Midbrain (tissue), 1 donor: ENCODE measurements at places on chromosomes 1 and 21.
A peak's percentile ranks its signal among the peaks of the same experiment; 100 is the strongest.

DNA sequence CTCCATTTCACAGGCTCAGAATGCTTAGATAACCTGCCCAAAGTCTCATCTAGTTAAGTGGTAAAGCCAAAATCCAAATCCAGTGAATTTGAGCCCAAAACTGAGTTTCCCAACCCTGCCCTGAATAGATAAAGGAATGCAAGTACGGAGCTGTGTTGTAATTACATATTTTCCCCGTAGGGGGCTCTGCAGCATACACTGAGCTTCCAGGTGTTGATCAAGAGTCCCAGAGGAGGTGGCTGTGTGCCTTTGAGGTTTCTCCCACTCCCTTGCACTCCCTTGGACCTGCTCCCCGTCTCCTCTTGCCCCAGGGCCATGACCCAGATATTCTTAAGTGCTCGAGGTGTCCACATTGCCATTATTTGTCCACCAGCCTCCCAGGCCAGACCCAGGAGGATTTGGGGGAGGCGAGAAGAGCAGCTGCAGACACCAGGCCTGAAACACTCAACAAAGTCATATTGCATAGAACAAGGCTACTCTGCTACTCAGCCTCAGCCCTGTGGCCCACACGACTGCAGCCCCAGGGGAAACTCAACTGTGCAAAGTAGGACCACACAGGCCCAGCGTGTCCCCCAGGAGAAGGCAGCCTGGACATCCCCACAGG, 18.4 kb upstream of the LY9 start:
- DNase-seq: no peak

- DNase-seq: no peak
Observed at GRCh38 chr1:85225624-85226380, 25.0 kb upstream of the SYDE2 start.

- no peak for DNase-seq
Observed at GRCh38 chr1:211843507-211844298, 13.1 kb upstream of the LPGAT1 start.

GRCh38 chr1:207362962-207363860, 41.7 kb downstream of the CD55 start:
- DNase-seq: no peak

- DNase-seq: no peak
Observed at GRCh38 chr1:216826646-216827045, 103.4 kb upstream of the ESRRG start.

DNA sequence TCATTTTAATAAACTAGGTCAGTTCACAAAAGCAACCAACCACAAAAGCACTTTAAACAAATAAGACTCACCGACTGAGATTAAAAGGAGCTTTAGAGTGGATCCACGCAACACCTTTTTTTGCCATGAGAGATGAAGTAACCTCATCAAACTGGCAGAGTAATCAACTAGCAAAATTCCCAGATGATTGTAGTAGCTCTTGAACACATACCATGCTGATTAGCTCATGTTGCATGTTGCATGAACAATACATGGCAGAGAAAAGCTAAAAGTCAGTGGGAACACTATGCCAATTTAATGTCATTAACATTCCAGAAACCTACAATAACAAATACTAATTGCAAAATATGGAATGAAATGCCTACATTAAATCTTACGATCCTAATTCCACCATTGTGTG, 4.1 kb downstream of the WARS2 start:
- no peak for DNase-seq

- DNase-seq: no peak
Observed at GRCh38 chr1:113391649-113392271, 1.4 kb downstream of the MAGI3 start.

GRCh38 chr1:46991083-46991923, 32.2 kb upstream of the CYP4X1 start:
- DNase-seq: peak; percentile 0

GRCh38 chr1:24186031-24186710, 918 bp downstream of the IFNLR1 start:
- no peak for DNase-seq

GRCh38 chr1:111275079-111275478, 15.6 kb upstream of the CHIA start:
- peak; percentile 9 for DNase-seq

GRCh38 chr21:31180256-31181081, 142.2 kb upstream of the KRTAP19-8 start:
- peak; percentile 67 for DNase-seq

- no peak for DNase-seq
Observed at GRCh38 chr1:84711869-84712268, 21.6 kb upstream of the SSX2IP start.

DNA sequence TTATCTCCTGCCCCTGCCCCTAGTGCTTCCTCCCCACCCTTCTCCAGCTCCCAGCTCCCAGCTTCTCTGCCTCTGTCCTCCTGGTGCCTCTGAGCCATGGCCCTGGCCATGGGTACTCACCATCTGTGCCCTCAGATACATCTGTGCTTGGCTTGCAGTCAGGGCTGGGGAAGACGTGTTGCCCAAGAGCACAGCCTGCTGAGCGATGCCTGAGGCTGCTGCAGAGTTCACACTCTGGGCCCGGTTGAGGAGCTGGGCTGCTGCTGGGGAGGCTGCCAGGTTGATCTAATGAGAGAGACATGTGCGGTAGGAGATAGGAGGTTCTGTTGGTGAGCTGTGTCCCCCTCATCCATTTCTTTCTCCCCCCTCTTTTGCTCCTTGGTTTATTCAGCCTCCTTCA, 49.4 kb upstream of the A3GALT2 start:
- DNase-seq: no peak

DNA sequence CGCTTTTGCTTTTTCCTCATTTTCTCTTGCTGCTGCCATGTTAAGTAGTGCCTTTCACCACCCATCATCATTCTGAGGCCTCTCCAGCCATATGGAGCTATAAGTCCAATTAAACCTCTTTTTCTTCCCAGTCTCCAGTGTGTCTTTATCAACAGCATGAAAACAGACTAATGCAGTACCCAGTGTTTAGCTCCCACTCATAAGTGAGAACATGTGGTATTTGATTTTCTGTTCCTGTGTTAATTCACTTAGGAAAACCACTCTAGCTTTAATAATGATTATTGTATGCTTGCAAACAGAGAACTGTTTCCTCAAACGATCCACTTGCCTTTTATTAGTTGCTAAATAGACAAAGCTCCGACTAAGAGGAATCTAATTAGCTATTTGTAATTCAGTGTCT, 43.3 kb downstream of the IL23R start:
- DNase-seq: no peak

DNA sequence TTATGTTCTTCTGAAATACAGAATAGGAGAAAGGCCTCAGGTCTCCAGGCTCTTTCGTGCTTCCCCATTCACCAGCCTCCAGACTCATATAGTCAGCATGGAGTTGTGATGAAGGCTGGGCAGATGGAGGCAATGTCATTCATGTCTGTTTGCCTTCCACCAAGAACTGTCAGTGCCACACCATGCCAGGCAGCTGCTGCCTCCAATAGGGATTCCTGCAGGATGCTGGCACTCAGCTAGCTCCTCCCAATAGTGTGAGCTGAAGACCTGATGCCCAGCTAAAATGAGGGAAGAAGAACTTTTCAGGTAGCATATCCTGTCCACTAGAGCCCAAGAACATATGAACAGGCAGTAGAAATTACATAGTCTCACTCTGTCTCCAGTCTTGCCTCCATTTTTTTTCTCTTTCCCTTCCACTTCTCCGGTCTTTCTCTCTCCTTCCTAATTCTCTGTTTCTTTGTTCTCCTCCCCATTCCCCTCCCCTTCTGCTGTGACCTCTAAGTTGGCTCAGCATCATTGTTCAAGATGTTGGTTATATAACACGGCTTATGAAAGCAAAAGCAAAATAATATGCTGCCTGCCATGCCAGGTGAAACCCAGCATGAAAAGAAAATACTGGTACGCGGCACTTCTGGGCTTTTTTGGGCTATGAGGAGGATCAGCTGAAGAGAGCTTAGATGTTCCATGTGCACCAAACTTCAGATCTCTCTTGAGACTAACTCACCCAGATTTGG, 17.3 kb downstream of the GLUL start:
- DNase-seq: no peak

DNA sequence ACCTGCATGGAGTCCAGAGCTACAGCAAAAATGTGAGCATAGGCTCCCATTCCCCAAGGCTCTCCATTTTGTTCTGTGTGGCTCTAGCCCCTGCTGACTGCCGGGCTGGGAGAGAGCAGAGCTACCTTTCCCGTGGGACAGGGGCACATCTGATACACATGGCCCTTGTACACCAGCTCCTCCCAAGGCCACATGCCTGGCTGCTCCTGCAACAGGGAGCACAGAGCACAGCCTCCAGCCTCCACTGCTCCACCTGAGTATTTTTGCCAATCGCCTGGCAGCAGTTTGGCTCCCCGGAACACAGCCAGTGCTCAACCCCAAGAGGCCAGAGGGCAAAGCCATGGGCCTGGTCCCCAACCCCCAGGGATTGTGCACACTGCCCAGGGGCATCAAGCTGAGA, 146.5 kb downstream of the CHD1L start:
- no peak for DNase-seq

DNA sequence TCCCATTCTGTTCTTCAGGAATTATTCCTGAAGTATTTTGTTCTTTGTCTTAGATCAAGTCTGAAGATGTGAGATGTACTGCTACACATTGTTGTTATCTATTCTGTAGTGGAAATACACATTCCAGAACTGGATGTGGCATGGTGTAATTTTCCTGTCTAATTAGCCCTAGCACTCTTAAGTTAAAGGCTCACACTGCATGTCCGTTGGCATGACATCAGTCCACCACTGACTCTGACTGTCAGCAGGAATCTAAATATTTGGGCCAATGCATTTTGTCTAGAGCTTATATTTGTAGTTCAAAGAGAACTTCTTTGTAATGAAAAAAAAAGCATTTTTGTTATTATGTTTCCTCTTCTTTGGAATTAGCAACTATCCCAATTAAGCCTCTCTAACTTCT, 201.0 kb downstream of the S1PR1 start:
- no peak for DNase-seq

DNA sequence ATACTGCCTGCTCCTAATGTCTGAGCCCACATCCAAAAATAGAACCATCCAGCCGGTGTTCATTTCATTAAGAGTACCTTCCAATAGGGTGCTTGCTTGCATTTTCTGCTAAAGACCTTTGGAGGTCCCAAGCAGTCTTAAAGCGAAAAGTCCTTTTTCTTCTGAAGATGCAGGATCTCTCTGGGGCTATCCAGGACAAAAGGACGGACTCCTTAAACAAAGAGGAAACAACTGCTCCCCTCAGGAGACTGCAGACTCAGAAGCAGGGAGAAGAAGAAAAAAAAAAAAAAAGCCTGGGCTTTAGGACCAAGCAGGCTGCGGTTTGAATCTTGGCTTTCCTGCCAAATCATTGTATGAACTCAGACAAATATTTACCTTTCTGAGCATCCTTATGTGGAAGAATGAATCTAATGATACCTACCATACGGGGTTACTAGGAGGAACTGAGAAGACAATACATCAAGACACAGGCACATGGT, 204.0 kb downstream of the PLPP3 start:
- DNase-seq: no peak

- DNase-seq: no peak
Observed at GRCh38 chr1:31771891-31772668, 7.9 kb upstream of the ADGRB2 start.

DNA sequence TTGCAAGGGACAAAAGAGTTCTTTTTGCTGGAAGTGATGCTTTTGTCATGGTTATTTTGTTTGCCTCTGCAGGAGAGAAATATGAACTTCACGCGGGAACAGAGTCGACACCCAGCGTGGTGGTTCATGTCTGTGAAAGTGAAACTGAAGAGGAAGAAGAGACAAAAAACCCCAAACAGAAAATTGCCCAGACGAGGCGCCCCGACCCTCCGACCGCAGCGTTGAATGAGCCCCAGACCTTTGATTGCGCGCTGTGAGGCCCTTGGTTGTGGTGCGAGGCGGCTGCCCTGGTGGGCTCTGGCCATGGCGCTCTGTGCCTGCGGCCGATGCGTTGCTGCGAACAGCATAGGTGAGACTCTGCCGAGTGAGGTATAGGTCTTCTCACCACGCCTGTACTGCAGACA, 20.9 kb upstream of the NCMAP start:
- no peak for DNase-seq

GRCh38 chr1:91703095-91703494, 182.9 kb downstream of the TGFBR3 start:
- DNase-seq: no peak

DNA sequence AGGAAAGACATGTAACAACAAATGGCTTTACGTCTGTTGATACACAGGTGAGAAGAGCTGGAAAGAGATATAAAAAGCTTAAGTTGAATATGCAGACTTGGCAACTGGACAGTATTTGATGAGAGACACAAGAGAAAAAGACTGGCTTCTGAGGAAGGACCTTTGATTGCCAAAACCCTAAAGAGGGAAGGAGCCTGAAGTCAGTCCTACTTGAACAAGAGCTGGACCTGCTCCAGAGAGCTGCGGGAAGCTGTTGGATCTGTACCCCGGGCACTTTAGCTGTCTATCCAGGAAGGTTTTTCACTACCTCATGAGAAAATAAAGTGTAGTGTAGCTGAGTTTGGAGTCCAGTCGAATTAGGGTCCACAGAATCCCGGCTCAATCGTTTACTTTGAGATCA, 25.3 kb upstream of the LRRC8B start:
- no peak for DNase-seq

DNA sequence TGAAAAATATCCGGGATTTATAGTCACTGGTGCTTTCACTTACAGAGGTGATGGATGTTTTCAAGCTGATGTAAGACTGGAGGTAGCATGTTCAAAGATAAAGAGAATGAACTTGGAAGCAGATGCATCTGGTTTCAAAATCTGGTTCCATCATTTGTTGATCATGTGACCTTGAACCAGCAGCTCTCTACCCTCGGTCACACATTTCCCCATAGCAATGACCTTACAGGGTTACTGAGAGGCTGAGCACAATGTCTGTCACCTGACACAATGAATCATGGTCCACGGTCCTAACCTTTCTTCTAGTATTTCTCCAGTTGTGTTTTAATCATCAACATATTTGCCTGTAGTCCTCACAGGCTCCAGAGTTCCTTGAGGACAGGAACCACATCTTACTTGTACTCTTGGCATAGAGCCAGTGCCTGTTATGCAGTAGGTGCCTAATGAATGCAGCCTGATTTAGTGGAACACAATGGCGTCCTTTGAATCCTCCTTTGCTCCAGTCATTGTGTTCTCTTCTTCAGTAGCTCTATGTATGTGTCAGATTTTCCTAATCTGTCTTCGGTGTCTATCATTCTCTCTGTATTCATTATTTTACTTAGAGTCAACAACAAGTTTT, 667.3 kb downstream of the PTPRU start:
- no peak for DNase-seq

- DNase-seq: peak; percentile 55
Observed at GRCh38 chr1:220748089-220748934, at the start of gene MTARC2. Gene MTARC2 (plus strand): TSS chr1:220748322. CDS start chr1:220748532, 210 bp downstream.

- no peak for DNase-seq
Observed at GRCh38 chr1:93324486-93325464, 20.9 kb upstream of the DR1 start.

DNA sequence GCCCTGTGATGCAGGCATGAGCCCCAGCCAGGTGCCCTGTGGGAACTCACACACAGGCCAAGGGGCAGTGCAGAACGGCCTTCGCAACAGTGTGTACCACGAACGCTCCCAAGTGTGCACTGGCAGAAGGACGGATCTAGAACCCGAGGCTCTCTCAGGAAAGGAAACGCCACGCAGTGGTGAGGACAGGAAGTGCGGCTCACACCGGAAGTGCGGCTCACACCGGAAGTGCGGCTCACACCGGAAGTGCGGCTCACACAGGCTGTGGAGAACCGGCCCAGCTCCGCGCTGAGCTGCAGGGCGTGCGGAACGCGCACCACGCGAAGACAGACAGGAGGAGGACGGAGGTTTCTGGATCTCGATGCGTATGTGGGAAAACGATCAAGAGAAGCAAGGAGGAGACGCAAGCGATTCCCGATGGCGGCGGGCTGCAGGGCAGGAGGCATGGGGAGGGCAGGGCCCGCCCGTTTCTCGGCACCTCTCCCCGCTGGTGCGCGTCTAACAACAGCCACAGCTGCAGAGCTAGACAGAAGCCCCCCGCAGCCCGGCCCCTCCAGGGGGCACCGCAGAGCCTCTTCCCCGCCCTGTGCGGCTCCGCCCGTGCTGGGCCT, 35.9 kb upstream of the TMEM52 start:
- DNase-seq: no peak
